Mucosa of descending colon (tissue), 3 donors: ENCODE measurements at places on chromosomes 4 and X. TPM values are rescaled to one million over a fixed set of nuclear protein-coding genes. Genes with fewer than 3 reads are reported as not detected.

Gene XAGE3
- total RNA-seq: not detected

Gene SLIT2
- 4.2 TPM for total RNA-seq

Gene ARL9
- not detected for total RNA-seq

DNA sequence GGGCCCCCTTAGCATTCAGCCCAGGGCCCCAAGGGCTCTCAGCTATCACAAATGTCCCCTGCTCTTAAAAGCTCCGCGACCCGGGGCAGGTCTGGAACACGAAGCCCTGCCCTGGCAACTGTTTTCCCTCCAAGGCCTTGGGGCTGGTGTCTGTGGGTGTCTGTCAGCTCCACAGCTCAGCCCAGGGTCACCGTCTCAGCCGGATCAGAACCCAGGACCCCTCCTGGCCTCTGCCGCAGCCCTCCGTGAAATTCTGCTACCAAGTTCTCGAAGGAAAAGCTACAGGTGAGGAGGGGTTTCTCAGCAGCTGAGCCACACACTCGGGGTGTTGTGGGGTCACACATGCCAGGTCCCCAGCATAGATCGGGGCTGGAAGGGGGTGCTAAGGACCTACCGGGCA, 61.2 kb downstream of the ACOX3 start:
- no peak for DNase-seq
